ENCODE measurements at places on chromosomes 16 and 17.
A peak's percentile ranks its signal among the peaks of the same experiment; 100 is the strongest.

- DNase-seq: peak; percentile 66
These were observed 5.5 kb upstream of the SLC25A35 start for GRCh38 chr17:8300627-8301242.

- DNase-seq: no peak
These were observed 22.2 kb downstream of the HLF start for GRCh38 chr17:55286681-55287589.

GRCh38 chr17:56594320-56595107 lies 1.0 kb downstream of the NOG start:
- DNase-seq: peak; percentile 48

- no peak for DNase-seq
These were observed 84.7 kb downstream of the PLCG2 start for GRCh38 chr16:81863630-81864352.

- DNase-seq: peak; percentile 94
These were observed 10.8 kb downstream of the HID1 start for GRCh38 chr17:74961657-74962350.

DNA sequence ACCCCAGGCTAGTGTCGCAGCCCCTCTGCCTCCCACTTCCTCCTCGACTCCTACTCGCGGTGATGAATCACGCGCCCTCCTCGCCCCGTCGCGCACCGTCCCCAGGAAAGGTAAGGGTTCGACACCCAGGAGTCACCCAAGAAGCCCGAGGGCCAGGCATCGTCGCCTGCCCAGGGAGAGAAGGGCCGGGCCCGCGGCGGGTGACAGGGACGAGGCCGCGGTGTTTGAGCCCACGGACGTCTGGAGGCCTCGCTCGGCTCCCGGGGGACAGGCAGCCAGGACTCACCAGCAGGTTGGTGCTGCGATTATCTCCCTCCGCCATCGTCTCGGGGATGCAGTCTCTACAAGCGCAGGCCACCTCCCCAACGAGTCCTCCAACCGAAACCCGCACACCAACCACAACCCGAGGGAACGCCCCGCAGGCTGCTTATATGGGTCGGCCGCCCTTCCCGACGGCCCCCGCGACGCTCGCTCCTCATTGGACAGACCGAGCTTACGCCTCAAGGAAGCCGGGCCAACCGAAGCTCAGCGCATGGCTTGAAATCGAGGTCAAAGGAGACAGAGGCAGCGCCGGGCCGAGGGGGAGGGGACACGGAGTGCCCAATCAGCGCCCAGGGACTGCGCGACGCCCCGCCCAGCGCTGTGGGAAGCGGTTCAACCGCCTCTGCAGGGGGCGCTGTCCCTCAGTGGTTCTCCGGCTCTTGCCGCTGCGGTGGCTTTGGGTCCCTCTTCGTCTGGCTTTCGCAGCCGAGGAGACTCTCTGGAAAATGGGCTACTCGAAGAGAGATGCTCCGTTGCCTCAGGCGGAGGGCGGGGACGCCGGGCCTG lies at the start of gene ARL6IP1:
TSS of gene ARL6IP1 (minus strand) at position 405 of the 828 bp plus-strand sequence. CDS start at position 322, 83 bp downstream.
- peak; percentile 98 for DNase-seq

DNA sequence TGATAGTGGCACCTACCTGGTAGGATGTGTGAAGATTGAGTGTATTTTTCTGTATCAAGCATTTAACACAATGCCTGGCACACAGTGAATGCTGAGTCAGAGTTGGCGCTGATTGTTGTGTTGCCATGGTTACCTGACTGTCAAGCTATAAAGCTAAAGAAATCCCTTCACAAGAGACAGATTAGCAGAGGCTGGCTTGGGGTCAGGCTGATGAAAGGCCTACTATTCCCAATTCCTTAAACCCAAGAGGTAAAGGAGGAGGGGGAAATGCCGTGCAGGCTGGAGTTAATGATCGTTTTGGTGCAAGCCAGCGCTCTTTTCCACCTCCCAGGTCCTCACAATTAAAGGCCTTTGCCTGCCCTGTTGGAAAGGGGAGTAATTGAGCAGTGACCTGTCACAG lies 5.9 kb downstream of the CLEC19A start:
- DNase-seq: no peak

DNA sequence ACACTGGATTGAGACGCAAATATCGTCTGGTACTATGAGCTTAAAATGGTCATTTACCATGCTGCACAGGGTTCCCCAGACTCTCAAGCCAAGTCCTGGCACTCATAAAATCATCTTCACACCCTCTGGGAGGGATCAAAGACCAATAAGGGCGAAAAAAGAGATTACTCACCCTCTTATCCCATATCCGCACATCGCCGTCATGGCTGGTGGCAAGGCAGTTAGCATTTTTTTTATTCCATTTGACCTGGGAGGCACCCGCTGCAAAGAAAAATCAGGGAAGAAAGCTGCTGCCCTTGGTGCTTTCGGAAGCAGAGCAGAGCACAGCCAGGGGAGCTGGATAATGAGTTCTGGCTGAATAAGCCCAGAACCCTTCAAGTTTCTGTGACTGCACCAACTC lies 42.4 kb downstream of the WDR59 start:
- no peak for DNase-seq

DNA sequence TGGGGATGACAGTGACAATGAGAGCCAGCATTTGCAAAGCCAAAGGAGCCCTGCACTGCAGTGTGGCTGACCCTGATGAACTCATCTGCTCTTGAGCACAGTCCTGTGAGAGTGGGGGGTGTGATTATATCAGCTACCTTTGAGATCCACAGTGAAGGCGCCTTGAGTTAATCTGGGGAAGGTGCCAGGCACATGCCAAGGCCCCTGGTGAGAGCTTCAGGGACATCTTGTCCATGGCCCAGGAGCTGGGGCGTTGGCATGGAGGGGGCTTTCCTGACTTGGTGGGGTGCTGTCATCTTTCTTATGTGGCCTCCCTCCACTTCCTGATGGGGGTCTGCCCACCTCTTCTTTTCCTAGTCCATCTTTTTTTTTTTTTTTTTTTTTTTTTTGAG lies 86.5 kb downstream of the SNX29 start:
- no peak for DNase-seq

GRCh38 chr17:19312406-19312805 lies 50.1 kb downstream of the B9D1 start:
- DNase-seq: no peak

GRCh38 chr16:12907670-12908233 lies 6.4 kb downstream of the SHISA9 start:
- no peak for DNase-seq

DNA sequence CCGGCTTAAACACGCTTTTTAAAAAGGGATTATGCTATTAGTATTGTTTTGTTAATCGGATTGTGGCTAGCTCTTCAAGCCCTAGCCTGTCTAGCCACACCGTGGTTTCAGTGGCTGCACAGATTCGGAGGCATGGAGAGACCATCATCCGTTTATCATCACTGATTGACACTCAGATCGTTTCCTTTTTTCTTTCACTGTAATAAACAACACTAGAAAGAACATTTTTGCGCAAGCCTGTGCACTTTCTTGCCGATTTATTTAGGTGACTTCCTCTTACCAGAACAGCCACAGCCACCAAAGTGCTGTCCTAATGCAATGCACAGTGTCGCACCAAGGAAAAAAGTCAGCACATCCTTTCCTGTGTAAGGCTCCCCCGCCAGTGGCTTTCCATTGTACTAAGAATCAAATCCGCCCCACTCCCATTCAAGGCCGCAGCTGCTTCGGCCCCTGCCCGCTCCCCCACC lies 78.2 kb downstream of the CRISPLD2 start:
- DNase-seq: no peak

GRCh38 chr17:46982577-46982976 lies 3.5 kb upstream of the RPRML start:
- no peak for DNase-seq

DNA sequence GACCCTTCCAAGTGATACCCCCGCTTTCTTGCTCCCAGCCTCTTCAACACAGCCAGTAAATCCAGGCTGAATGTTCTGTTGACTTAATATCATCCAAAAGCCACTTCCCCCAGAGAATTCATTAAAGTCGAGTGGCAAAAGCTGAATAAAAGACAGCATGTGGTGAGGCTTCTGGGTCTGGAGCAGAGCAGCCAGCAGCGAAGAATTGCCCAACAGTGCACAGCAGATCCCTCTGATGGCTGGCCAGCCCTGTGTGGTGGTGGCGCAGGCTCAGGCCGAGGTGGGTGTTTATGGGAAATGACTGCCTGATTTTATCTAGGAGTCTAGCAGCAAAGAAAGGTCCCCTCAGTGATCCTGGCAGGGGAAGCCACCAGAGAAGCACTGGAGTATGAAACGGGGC lies 30.3 kb upstream of the RCVRN start:
- DNase-seq: no peak

GRCh38 chr17:12041312-12041711 lies 20.6 kb downstream of the MAP2K4 start:
- no peak for DNase-seq

DNA sequence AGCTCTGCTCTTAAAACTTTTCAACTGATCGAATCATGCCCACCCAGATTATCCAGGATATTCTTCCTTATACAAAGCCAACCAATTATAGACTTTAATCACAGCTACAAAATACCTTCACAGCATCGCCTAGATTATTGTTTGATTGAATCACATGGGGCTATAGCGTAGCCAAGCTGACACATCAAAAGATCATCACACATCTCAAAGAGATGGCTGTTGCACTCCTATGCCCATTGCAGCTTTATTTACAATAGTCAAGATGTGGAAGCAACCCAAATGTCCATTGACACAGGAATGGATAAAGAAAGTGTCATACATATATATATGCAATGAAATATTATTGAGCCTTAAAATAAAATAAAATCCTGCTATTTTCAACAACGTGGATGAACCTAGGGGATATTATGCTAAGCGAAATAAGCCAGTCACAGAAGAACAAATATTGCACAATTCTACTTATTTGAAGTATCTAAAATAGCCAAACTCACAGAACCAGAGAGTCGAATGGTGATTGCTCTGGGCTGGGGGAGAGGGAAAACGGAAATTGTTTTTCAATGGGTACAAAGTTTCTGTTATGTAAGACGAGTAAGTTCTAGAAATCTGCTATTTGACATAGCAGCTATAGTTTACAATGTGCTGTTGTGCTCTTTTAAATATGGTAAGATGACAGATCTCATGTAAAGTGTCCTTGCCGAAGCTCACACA lies 60.9 kb upstream of the ERCC4 start:
- DNase-seq: no peak

DNA sequence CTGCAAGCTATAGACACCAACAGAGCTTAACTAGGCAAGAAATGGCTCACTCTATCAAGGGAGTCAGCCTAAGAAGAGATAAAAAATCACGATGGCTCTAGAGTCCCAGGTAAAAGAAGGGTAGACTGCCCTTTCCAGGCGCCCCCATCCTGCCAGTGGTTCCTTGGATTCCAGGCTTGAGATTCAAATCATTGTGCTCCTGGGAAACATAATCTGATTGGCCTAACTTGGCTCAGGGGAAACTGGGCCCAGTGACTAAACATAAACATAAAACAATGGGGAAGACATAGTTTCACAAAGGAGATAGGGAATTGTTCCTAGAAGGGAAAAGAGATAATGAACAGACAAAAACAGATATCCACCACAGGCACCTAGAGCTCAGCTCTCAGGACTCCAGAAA lies 56.4 kb downstream of the ZNF18 start:
- no peak for DNase-seq

Data from stimulated activated CD8-positive, alpha-beta memory T cell treated with anti-CD3 and anti-CD28 coated beads, Interleukin-4, amount 100 ng/mL, for 48 hours (primary cell).